ENCODE measurements at places on chromosomes 1 and 21.
A peak's percentile ranks its signal among the peaks of the same experiment; 100 is the strongest.

GRCh38 chr1:232939748-232940147 is 10.7 kb upstream of the NTPCR start:
- no peak for DNase-seq

DNA sequence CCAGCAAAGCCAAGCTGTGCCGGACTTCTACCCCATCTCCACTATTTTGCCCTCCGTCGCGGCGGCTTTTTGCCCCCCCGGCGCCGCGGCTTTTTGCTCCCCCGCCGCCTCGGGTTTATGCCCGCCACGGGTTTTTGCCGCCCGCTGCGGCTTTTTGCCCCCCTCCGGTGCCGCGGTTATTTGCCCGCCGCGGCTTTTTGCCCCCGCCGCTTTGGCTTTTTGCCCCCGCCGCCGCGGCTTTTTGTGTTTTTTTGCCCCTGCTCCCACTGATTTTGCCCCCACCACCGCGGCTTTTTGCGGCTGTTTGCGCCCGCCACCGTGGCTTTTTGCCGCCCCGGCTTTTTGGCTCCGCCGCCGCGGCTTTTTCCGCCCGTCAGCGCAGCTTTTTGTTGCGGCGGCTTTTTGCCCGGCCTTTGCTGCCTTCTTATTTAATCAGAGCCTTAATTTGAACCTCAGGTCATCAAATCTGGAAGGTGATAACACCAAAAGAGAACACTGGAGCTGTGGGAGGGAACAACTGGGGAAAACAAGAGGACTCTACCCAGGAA is 106.0 kb downstream of the TPTE start:
- DNase-seq: no peak

- DNase-seq: no peak
Observed at GRCh38 chr1:229892515-229893117, 174.4 kb upstream of the GALNT2 start.

DNA sequence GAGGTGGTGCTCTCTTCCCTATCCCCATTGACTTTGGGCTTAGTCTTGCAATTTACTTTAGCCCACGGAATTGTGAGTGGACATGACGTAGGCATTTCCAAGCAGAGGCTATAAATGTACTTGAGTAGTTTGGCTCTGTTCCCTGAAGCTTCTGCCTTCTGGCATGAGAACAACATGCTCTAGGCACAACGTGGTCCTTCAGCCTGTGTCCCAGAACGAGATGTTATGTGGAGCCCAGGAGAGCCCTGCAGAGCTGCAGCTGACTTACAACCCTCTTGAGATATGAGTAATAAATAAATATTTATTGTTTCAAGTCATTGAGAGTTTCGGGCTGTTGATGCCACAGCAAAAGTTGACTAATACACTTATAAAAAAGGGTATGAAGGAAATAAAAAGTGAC is 105.2 kb upstream of the HMGB4 start:
- peak; percentile 46 for DNase-seq

DNA sequence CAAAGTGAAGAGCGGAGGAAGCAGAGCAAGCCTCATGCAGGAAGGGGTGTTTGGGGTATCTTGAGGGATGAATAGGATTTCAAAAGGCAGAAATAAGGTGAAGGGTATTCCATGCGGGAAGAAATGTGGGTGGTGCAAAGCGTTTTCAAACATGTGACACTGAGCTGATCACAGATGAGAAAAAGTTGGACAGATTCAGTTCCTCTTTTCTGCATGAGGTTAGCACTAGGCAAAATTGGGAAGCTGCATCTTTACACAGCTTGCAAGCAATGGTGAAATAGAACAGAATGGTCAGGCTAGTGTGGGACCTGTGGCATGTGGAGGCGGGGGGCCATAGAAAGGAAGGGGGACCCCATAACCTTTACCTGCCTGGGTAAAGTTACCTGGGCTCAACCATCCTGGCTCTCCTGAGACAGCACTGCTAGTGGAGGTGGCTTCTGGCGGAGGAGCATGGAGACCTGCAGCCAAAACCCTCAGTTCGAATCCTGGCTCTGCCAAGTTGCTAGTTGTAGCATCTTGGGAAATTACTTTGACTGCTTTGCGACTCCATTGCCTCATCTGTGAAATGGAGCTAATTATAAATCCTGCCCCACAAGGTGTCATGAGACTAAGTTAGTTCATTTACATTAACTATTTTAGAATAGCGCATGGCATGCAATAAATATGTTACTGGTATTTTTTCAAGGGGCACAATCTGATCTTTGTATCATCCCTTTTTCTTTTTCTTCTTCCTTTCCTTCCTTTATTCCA is 16.4 kb downstream of the KCNA10 start:
- no peak for DNase-seq

DNA sequence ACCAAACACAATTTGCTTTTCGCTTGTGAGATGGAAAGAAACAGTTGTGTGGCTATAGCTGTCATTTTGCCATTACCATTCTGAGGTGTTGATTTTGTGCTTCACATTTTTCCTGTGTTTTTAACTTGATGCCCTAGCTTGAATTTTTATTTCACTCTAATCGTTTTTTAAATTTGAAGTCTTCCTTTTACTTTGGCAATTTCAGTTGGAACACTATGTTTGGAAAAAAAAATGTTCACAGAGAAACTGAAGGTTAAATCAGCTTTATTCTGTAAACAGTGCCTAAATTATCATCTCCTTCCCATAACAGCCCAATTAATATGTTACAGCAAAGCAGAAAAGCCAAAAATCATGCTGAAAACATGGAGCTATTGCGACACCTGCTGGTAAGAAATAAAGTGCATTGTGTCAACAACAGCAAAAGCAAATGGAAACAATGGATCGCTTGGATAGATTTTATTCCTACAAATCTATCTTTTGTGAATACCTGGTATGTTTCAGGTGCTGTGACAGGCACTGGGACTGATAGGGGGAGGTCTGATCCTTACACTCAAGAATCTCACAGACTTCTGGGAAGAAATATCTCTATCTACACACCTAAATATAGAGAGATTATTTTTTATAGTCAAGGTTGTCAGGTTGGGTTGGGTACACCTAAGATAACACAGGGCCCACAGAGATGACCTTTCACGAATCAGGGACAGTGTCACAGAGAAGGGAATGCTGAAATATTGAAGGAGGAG is 16.2 kb upstream of the ERICH3 start:
- peak; percentile 94 for DNase-seq

- DNase-seq: peak; percentile 52
Observed at GRCh38 chr1:48003741-48004531, 6.8 kb upstream of the TRABD2B start.

GRCh38 chr1:22077728-22078127 is 25.2 kb downstream of the CDC42 start:
- no peak for DNase-seq

DNA sequence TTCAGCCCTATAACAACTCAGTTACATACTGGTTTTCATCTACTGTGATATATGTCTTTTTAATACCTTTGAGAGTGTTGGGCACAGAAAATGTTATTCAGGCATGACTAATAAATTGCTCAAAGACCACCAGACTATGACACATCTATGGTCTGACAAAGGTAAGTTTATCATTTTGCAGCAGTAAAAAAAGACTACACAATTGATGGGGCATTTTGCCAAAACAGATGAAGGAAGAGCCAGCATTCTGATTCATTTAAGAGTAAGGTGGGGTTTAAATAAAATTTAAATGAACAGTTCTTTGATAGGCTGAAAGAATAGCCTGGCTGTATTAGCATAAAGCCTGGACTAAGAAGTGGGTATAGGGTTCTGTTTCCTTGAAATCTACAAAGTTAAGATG is 8.8 kb upstream of the RNPC3 start:
- DNase-seq: no peak

DNA sequence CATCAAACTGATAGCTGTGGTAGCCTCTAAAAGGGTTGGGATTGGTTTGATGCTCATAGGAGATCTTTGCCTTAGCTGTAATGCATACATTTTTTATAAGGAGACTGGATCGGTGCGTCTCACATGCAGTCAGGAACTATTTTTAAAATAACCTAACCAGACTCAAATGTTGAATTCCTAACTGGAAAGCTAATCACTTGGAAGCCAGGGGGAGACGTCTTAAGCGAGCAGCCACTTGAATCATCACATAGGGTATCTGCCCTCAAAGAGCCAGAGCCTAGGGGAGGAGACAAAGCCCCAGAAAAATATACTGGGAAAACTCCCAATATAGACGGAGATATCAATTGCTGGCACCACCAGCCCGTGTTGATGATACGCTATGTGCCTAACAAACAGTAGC is 61.7 kb upstream of the PUM1 start:
- no peak for DNase-seq

DNA sequence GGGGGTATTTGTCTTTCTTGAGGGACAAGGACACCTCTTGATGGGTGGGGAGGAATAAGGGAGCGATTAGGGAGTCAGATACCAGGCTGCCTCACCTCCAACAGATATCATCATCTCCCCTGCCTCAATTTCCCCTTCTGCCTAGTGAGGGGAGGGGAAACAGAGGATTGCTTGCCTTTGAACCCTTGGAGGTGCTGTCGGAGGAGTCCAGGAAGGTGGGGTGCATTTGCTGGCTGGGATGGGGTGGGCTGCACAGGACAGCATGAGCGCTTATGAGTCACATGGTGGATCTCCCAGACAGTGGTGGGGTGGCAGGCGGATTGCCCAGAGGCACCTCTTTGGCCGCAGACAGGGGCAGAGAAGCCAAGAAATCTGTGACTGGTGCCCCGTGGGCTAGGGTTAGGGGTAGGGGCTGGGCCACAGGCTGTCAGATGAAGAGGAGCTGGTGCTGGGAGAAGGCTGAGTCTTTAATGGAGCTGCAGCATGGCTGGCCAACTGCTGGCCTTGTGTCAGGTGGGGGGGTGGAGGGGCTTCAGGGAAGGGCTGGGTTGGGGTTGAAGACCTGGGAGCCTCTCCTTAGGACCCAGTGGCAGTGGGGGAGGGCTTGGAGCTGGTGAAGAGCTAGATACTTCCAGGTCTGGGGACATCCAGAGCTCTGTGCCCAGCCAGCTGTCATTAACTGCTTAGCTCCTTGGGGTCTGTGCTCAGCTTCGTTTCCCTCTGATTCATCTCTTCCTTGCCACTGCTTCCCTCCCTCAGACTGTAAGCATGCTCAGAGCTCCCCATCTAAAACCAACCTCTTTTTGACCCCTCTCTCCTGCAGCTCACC is 7.0 kb upstream of the ADORA1 start:
- DNase-seq: no peak

- DNase-seq: no peak
Observed at GRCh38 chr1:21337454-21337927, 47.2 kb upstream of the ECE1 start.

- no peak for DNase-seq
Observed at GRCh38 chr1:3058263-3059030, 10.6 kb upstream of the PRDM16 start.

DNA sequence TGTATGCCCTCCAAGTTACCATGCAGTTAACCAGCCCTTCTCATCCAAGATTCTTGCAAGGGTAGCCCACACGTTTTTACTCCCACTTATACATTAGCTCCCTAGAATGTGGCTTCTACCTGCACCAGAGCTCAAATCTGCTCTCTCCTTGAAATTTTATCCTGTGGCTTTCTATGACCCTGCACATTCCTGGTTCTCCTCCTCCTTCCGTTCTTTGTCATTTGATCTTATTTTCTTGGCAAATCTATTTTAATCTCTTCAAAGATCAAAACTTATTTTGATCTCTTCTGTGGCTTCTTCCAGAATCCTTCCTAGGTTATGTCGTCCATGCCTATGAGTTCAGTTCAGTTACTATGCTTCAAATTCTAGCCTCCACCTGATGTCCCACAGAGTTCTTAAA is 115.6 kb upstream of the GUCA2B start:
- no peak for DNase-seq

DNA sequence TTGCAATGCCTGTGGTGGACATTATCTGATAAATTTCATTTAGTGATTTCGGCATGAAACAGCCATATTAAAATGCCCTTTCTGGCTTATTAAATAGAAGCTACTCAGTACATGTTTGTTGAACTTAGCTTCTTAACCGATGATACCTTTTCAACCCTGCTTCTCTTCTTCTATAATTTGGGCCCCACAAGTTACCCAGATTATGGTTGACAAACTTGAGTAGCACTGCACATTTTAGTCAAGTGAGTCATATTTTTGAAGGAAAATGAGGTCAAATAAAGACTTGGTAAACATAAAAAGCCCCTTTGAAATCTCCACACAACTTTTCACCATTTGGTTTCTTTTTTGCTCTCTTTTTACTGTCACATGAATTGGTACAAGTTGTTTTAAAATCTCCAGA is 33.8 kb downstream of the GIPC2 start:
- no peak for DNase-seq

- DNase-seq: no peak
Observed at GRCh38 chr1:66282343-66282852, 251.6 kb upstream of the SGIP1 start.

GRCh38 chr1:8643542-8644536 is 173.6 kb downstream of the RERE start:
- DNase-seq: no peak

- DNase-seq: no peak
Observed at GRCh38 chr1:231182317-231182716, 20.5 kb downstream of the TRIM67 start.

GRCh38 chr1:47409311-47410067 is 6.6 kb upstream of the FOXE3 start:
- no peak for DNase-seq

DNA sequence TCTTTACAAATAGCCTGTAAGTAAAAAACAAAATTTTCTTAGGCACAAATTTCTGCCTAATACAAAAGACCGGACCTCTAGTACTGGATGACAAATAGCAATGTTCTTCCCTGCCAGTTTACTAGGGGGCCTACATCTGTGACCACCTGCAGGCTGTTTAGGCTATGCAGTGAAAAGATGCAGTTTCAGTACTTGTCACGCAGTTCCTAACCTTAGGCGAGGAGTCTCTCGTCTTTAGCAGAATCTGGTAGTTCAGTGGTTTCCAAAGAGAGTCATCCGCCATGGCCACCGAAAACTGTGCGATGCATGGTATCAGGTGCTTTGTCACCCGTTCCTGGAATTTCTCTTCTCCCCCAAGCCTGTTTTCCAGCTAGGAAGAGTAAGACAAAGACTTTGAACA is 29.6 kb downstream of the LGALS8 start:
- no peak for DNase-seq

DNA sequence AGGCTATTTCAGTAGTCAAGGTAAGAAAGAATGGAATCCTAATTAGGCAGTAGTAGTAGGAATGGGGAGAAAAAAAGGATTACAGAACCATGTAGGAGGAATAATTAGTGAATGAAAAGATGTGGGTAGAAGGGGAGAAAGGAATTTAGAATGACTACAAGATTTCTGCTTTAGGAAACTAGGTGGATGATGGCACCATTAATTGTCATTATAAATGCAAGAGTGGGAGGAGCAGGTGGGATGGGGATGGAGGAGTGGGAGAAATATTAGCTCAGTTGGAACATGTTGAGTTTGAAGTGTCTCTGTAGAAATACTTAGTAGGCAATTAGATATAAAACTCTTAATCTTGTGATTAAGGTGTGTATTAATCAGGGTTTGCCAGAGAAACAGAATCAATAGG is 50.0 kb upstream of the C21orf91 start:
- DNase-seq: no peak

DNA sequence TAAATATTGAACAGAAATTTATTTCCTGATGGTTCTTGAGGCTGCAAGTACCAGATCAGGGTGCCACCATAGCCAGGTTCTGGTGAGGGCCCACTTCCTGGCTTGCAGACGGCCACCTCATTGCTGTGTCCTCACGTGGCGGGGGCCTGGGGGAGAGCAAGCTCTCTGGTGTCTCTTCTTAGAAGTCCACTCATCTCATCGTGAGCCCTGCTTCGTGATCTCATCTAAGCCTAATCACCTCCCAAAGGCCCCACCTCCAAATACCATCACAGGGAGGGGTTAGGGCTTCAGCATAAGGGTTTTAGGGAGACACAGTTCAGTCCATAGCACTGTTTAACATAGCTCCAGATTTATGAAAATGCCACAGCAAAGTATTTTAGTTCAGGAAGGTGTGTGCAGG is 119.7 kb downstream of the PRDM2 start:
- no peak for DNase-seq

All from brain (organoid and tissue), 16 donors.